ENCODE measurements at places on chromosomes 2 and 18.

- no peak for DNase-seq
These were observed 156.2 kb downstream of the PRPF40A start for GRCh38 chr2:152560873-152561595.

DNA sequence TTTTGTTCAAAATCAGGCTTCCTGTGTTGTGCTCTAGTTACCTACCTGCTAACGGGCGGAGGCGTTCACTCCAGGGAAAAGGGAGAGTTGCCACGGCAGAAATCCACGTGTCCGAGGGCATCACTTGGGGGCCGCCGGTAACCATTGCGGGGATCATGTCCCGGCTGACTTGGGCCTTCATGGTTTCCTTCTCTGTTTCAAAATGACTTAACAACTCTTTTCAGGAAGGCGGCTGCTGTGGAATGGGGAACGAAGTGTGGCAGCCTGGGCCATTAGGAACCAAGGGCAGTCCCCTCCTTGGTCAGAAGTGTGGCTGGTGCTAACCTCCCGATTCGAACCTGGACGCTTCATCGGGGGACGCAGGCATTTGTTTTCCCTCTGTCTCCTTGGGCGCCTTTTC, 56.8 kb downstream of the INPP5D start:
- DNase-seq = no peak

DNA sequence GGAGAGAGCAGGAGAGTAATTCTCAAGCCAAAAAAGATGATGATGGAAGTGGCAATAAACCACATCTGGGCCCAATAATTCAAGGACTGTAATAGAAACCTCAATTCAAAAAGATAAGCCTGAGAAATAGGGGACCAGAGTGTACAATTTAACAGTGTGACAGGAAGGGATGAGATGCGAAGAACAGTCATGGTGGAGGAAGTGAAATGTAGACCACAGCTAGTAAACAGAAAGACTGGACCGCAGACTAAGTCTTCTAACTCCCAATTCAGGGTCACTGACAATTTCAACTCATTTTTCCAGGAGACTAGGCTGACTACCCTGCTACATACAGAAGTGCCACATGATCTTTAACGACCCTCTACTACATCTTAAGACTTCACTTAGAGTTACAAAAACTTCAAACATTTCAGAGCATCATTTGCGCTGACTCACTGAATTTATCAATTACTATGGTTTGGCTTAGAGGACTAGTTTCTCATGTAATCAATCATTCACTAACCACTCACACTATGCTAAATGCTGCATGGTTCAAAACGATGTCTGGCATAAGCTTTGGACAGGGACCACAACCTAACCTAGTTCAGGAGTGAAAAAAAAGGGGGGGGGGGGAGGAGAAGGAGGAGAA, 9.0 kb downstream of the CUL3 start:
- no peak for DNase-seq

GRCh38 chr2:9033385-9034168, 30.1 kb upstream of the MBOAT2 start:
- no peak for DNase-seq

DNA sequence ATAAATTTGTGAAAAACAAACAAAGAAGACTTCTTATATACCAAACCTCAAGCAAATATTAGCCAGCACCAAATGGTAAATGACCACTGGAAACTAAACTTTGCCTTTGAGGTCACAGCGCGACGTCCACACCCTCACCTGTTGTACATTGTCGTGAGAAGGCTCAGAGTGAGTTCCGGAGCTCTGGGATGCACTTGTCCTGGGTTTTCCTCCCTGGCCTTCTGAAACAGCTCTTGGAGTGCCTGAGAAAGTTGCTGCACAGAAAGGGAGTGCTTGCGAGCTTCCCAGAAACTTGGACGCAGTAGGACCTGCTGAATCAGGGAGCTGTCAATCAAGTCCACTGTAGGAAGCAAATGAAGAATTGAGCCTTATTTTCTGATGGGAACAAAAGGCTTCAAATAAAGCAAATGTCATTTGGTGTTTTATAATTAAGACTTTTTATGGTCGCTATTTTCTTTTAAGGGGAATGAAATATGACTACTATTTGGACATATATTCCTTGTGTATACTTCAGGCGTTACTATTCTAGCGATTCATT, 11.0 kb downstream of the DYTN start:
- no peak for DNase-seq

DNA sequence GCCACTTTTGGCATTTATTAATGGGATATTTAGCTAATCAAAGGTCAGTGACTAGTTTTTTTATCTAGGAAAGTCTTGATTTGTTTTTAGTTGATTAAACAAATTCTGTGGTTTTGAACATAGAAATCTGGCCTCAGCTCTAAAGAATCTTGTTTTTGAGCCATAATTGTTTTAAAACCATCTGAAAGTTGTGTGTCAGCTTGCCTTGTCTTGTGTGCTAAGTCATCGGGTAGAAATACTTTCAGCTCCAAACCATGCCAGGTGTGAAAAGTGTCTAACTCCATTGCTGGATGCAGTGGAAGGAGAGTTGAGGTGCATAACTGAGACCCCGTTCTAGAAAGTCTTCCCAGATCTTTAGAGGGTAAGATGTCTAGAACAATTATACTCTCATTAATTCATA, 22.7 kb downstream of the FARP2 start:
- no peak for DNase-seq

GRCh38 chr18:7585276-7585670, 18.2 kb downstream of the PTPRM start:
- DNase-seq = no peak

DNA sequence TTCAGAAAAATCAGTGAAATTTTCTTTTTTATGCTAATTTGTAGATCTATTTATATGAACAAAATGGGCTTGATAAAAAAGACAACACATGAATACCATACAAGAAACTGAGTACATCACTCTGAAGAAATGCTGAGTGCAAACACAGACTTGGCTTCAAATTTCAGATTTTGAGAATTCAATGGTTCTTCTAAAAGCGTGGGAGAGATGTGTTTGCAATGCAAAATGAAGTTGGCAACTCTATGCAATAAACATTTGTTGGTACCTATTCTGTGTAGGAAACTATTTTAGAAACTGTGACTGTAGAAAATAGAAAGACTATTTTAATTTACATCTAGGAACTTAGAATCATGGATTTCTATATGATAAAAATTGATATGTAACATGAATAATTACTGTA, 1834.1 kb upstream of the CELF4 start:
- no peak for DNase-seq

DNA sequence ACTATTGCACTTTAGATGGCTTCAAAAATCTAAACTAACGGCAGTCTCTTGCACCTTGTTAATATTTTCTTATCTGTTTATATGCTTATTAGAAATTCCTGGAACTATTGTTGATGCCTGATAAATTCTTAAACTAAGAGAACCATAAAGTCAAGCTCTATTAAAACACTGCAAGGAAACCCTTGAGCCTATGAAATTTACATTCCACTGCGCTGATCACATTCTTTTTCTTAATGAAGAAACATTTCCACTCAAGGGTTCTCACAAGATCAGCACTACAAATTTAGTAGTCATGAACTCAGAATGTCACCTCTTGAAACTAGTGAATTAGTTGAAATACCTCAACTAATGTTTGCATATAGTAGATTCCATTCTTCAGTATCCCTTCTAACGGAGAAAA, 331.8 kb upstream of the SLC8A1 start:
- no peak for DNase-seq

- DNase-seq = no peak
These were observed 97.0 kb downstream of the FHOD3 start for GRCh38 chr18:36394486-36394885.

- no peak for DNase-seq
These were observed 19.1 kb downstream of the FAM117B start for GRCh38 chr2:202653890-202654289.

- DNase-seq = no peak
These were observed 123.9 kb upstream of the B3GNT2 start for GRCh38 chr2:62071760-62072680.

DNA sequence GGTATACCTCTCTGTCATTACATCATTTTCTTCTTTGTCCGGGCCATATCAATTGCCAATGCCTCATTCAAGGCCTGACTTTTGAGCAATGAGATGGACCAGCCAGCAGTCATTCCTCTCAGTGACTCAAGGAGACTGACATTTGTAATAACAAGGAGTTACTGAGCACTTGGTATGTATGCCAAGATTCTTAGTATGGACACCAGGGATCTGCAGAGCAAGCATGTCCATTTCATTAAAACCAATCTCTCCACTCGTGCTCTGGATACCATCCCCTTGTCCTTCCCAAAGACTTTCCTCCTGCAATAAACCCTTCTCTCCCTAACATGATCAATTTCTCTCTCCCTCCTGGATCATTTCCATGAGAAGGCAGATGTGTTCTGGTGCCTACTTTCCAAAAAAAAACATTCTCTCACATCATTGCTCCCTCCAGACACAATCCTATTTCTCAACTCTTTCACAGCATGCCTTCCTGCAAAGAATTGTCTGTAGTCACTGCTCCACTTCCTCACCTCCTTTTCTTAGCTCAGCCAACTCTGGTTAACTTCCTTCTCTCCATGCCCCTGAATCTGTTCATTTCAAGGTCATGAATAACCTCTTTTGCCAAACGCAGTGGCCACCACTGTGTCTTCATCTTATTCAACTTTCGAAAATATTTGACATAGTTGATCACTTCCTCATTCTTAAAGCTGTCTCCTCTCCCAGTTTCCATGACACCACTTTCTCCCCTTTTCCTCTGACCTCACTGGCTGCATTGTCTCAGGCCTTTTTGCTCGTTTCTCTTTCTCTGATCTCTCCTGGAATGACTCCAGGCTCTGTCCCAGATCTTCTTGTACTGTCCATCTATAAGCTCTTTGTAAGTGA, 102.8 kb upstream of the CYP1B1 start:
- no peak for DNase-seq

DNA sequence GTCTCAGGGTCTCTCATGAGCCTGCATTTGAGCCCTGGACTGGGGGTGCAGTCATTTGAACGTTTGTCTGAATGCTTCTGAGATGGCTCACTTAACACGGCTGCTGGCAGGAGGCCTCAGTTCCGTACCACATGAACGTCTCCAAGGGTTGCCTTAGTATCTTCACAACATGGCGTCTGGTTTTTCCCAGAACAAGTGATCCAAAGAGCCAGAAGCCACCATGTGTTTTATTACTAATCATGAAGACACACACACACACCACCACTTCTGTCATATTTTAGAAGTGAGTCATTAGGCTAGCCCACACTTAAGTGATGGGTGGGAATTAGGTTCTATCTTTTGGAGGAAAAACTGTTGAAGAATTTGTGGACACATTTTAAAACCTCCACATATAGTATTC, 15.0 kb upstream of the MYO1B start:
- DNase-seq = no peak

Measured in cortex of kidney (tissue), 1 donor.